ENCODE measurements at places on chromosomes 1 and 21. TPM values are rescaled to one million over a fixed set of nuclear protein-coding genes. Genes with fewer than 3 reads are reported as not detected.

Gene PLA2G2A
- total RNA-seq = 332 TPM

Gene FAM20B
- 60.1 TPM for total RNA-seq

Gene CELA3B
- total RNA-seq = not detected

Gene GPR157
- total RNA-seq = 49.0 TPM

Gene RGS13
- total RNA-seq = not detected

Gene ITSN1
- 42.5 TPM for total RNA-seq

Gene ELAPOR1
- total RNA-seq = 0.22 TPM

Gene AVPR1B
- total RNA-seq = not detected

Gene NCMAP
- 0.22 TPM for total RNA-seq

Gene JAM2
- total RNA-seq = 38.2 TPM

Gene TMEM51
- total RNA-seq = 4.7 TPM

Gene PKN2
- 29.7 TPM for total RNA-seq

Gene RHCE
- 1.7 TPM for total RNA-seq

Gene TCHH
- total RNA-seq = not detected

Gene DENND2C
- 2.6 TPM for total RNA-seq

Gene ASPM
- 0.35 TPM for total RNA-seq

Gene TMPRSS2
- total RNA-seq = not detected

Gene OR2AK2
- not detected for total RNA-seq

Gene AK4
- 153 TPM for total RNA-seq

Gene CFHR4
- not detected for total RNA-seq

Gene TAS1R1
- total RNA-seq = not detected

Gene RGS1
- total RNA-seq = 0.32 TPM

Gene TMEM54
- total RNA-seq = 10.9 TPM

Gene MRPL20
- 140 TPM for total RNA-seq

Gene PAX7
- not detected for total RNA-seq

Gene HES4
- total RNA-seq = 36.7 TPM

Gene TNFAIP8L2
- total RNA-seq = 2.6 TPM

Gene GFI1
- total RNA-seq = 0.08 TPM

Gene NPHS2
- not detected for total RNA-seq

Gene RYR2
- total RNA-seq = 694 TPM

Gene FCRL4
- not detected for total RNA-seq

Gene KRTAP10-8
- not detected for total RNA-seq

Gene IFI44L
- total RNA-seq = 3.6 TPM

Gene TMEM240
- 6.9 TPM for total RNA-seq

Gene NUF2
- total RNA-seq = 0.89 TPM

Gene KIF26B
- 3.8 TPM for total RNA-seq

Gene APCS
- not detected for total RNA-seq

Gene PCAT6
- 0.54 TPM for total RNA-seq

Gene TP73
- total RNA-seq = 0.14 TPM

Gene IFI44
- 10.4 TPM for total RNA-seq

Gene GJA5
- total RNA-seq = 11.3 TPM

Gene C8A
- not detected for total RNA-seq

Gene RBBP4
- 102 TPM for total RNA-seq

Gene SLX9
- total RNA-seq = 66.5 TPM

Gene CHODL
- 0.14 TPM for total RNA-seq

Gene TRIM33
- 14.5 TPM for total RNA-seq

Gene HES2
- total RNA-seq = not detected

Gene KRTAP19-1
- not detected for total RNA-seq

Gene YRDC
- 4.8 TPM for total RNA-seq

Gene DIO1
- total RNA-seq = not detected

Gene OR2W3
- not detected for total RNA-seq

Gene MPC2
- 233 TPM for total RNA-seq

Gene FTCD
- 1.2 TPM for total RNA-seq

Gene RGS4
- total RNA-seq = 0.92 TPM

Gene NBPF4
- not detected for total RNA-seq

Gene HSPB7
- 4,074 TPM for total RNA-seq

Gene PRKCZ
- 16.4 TPM for total RNA-seq

Gene TMEM82
- total RNA-seq = not detected

Gene NMNAT1
- 19.3 TPM for total RNA-seq

Gene PRR9
- total RNA-seq = not detected
